Right lung (tissue), 10 donors: ENCODE measurements at places on chromosomes 11 and 22. TPM values are rescaled to one million over a fixed set of nuclear protein-coding genes. Genes with fewer than 3 reads are reported as not detected.

- no peak for DNase-seq
Observed at GRCh38 chr11:12525466-12526055, 148.2 kb downstream of the PARVA start.

- no peak for DNase-seq
Observed at GRCh38 chr11:72411623-72412419, 22.5 kb downstream of the CLPB start.

DNA sequence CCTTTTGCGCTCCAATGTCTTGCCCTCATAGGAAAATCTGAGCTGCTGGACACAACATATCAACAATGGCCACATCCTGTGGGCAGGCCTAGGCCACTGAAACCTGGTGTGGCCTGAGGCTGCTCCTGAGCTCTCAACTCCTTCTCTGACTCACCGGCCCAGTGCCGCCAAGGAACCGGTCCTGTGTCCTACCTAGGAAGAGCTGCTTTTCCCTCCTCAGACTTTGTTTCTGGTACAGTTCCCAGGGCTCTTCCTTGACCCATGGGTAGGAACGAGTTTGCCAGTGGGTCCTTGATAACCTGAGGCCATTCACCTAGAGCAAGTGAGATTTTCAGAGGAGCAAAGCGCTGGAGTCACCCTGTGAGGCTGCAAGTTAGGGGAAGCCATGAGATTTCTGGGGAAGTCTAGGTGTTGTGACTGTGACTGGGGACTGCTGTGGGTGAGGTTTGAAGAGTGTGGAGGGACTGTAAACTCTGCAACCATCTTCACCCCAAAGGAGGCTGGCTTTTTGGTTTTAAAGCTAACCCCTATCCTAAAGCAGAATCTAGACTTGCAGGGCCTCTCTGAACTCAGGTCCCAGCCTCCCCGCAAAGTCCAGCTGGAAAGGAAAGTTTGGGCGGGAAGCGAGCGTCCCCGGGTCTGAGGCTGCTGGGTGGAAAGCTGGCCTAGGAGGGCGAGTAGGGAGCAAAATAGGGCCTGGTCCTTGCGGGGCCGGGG is 12.0 kb upstream of the PAX6 start:
- DNase-seq: no peak

GRCh38 chr22:45992737-45993136 is 15.8 kb upstream of the WNT7B start:
- DNase-seq: no peak

DNA sequence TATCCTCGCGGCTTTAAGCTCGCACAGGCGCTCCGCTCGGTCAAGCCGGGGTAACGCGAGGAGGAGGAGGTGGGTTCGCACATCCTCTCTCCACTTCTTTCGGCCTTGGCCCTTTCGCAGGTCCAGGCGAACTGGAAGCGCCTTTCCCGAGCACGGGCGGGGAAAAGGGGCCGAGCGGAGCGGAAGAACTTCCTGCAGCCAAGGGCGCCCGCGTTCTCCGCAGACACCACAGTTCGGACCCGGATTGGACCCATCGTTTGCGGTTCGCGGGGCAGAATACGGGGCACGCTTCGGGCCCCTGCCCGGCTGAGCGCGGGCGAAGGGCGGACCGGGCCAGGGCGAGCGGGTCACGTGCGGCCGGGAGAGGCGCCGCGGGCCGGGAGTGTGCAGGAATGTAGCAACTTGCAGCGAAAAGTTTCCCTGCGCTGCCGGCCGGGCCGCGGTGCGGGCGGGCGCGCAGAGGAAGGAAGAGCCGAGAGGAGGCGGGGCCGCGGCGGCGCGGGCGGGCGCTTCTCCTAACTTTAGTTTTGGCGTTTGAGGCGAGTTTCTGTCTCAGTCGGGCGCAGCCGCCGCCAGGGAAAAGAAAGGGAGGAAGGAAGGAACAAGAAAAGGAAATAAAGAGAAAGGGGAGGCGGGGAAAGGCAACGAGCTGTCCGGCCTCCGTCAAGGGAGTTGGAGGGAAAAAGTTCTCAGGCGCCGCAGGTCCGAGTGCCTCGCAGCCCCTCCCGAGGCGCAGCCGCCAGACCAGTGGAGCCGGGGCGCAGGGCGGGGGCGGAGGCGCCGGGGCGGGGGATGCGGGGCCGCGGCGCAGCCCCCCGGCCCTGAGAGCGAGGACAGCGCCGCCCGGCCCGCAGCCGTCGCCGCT is at the start of gene YAP1:
TSS of gene YAP1 (plus strand) at position 552 of the 865 bp plus-strand sequence. CDS start 402 bp downstream, outside the sequence.
- DNase-seq: peak; percentile 94

DNA sequence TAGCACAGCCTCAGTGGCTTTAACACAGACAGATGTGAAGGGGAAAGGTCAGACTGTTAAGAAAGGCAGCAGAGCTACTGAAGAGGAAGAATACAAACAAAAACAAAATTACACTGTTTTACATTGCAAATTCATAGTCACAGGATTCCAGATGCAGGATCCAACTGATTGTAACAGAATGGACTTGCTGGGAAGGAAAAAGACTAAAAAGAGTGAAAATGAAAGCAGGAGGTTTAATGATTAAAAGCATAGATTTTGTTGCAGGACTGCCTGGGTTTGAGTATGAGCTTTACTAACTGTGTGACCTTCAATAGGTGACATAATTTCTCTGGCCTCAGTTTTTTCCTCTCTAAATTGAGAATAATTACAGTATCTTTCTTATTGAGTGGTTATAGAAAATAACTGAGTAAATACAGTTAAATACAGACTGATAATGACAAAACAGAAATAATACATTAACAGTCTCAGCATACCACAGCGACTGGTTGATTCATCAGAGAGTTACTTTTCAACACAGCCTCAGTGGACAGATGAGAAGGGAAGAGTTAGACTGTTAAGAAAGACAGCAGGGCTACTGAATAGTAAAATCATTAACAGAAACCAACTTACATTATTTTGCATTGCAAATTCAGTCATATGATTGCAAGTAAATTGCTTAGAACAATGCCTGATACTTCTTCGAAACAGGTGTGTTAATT is 704.2 kb upstream of the TENM4 start:
- no peak for DNase-seq

DNA sequence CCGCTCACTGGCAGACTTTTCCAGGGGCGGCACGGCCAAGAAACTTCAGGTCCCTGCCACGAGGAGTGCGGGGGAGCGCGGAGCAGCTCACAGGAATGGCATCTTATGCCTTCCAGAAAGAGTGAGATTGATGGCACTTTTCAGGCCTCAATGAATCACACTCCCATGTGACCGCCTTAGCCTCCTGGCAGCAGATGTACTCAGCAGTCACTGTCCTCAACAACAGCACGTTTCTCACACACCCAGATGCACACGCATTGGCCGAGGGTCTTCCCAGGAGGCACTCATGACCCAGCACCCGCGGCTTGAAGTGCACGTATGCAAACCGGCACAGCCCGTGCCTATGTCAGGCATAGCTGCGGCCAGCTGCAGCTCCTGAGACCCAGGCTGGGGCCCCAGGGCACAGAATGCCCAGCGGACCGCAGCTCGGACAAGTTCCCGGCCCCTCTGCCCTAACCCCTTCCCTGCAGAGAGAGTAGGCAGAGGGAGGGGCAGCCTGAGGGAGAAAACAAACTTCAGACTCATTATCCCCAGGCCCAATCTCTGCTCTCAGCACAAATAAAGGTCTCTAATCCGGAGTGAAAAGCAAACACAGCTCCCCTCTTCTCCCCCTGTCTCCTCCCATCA is 48.3 kb downstream of the RPUSD4 start:
- DNase-seq: no peak

The BDNF gene
- 0.23 TPM for polyA plus RNA-seq

The FREY1 gene
- polyA plus RNA-seq: 0.33 TPM

The FADS1 gene
- 25.7 TPM for polyA plus RNA-seq

The CRYBA4 gene
- polyA plus RNA-seq: 0.45 TPM

The ETS1 gene
- 129 TPM for polyA plus RNA-seq

The P4HA3 gene
- polyA plus RNA-seq: 1.8 TPM
